Skeletal muscle cell (primary cell): ENCODE measurements at places on chromosomes 6 and 20.

GRCh38 chr6:39417440-39417839 is 94.9 kb upstream of the KCNK16 start:
- no peak for DNase-seq

DNA sequence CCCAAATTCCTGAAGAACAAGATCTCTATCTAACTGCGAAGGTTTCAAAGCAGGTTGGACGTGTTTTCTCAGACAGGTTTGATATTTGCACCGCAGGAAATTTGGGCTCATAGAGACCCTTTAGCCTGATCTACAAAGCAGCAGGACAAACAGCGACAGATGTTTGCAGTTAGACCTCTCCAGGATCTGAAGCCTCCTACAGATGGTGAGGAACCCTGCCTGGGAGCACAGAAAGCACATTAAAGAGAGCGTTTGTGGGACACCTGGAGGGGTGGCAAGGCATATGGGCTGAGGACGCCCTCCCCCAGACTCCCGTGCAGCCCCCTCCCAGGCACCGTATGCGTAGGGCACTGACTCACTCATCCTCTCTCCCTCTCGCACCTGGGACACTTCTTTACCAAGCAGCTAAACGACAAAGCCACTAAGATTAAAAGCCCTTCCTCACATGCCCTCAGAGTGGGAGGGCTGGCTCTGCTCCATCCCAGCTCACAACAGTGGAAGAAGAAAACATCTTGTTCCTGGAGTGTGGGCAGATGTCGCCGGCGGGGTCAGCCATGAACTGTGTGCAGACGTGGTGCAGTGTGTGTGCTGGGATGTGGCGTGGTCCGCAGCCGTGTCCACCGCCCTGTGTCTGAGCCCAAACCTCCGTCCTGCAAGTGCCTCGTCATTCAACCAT is 249.7 kb upstream of the AFDN start:
- DNase-seq = no peak

DNA sequence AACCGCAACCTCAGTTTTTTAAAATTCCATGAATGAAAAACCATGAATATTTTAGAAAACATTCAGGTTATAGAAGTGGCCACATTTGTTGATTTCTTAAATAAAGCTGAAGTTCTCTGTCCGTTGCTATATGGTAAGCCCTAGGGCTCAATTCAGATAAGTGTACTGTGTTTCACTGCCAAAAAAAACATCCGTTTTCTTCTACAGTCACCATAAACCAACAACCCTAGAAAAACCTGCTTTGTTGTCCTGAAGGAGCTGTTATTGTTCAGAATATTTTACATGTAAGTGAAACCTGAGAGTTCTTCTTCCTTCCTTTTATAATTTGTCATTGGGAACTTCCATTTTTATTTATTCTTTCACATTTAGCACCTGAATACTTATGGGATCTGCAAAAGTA is 274.1 kb downstream of the TFAP2A start:
- DNase-seq = no peak

- DNase-seq = no peak
Measured at GRCh38 chr20:49620364-49621240, 52.7 kb upstream of the PTGIS start.

GRCh38 chr20:53849471-53850059 is 220.8 kb downstream of the BCAS1 start:
- no peak for DNase-seq

DNA sequence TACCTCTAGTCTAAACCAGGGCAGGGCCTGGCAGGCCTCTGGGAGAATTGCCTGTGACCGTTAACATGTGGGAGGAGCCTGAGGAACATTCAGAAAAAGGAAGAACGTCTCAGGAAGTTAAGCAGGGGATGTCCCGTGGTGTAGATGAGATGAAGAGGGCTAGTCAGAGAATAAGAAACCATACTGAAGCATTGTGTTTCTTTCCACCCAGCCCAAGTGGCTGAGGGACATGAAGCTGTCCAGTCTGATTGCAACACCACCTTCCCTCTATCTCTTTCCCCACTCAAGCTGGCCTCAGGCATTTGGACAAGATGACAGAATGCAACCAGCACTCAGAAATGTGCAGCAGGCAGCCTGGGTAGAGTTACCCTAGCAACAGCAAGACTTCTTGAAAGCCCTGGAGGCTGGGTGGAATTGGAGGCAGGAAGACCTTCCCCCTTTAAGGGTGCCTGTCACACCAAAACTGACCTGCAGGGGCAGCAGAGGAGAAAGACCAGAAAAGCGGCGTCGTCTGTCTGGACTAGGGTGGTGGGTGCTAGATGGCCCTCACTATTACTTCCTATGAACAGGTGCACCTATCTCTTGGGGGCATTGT is 186.1 kb downstream of the UNC5CL start:
- no peak for DNase-seq

- DNase-seq = no peak
Measured at GRCh38 chr20:52004018-52004417, 187.6 kb downstream of the ZFP64 start.

DNA sequence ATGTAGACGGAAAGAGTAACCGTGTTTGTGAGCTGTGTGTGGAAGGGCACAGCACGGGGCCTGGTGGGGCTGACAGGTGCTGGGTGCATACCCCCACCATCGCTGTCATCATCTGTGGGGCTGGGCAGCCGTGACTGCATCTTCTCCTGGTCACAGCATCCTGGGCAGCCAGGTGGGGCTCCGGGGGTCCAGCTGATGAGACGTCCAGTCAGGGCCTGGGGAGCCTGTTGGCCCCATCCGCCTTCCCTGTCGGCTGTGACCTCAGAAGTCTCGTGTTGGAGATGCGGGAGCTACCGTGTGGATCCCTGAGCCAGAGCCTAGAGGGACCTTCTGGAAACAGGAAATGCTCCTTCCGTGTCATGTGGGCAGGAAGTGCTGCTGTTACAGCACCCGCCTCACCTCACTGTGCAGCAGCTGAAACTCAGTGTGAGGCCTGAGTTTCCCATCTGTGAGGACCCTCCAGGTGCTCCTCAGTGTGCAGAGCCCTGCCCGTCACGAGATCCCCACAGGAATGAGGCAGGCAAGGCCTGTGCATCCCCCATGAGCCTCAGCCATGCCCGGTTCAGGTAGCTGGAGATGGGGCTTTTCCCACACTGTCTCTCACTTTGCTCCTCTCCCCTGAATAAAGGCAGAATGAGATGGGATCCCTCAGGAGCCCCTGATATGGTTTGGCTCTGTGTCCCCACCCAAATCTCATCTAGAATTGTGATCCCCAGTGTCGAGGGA is 108.7 kb downstream of the ERMARD start:
- DNase-seq = no peak

- no peak for DNase-seq
Measured at GRCh38 chr20:59835448-59836395, 97.7 kb downstream of the SYCP2 start.

GRCh38 chr20:41365777-41366545 is 657 bp downstream of the EMILIN3 start:
- no peak for DNase-seq

GRCh38 chr6:162125659-162126058 is 601.9 kb downstream of the PRKN start:
- DNase-seq = no peak
